Right renal pelvis (tissue), 4 donors: ENCODE measurements at places on chromosomes 1 and 21.

- no peak for DNase-seq
Measured at GRCh38 chr21:45472445-45473365, 67.7 kb downstream of the COL18A1 start.

DNA sequence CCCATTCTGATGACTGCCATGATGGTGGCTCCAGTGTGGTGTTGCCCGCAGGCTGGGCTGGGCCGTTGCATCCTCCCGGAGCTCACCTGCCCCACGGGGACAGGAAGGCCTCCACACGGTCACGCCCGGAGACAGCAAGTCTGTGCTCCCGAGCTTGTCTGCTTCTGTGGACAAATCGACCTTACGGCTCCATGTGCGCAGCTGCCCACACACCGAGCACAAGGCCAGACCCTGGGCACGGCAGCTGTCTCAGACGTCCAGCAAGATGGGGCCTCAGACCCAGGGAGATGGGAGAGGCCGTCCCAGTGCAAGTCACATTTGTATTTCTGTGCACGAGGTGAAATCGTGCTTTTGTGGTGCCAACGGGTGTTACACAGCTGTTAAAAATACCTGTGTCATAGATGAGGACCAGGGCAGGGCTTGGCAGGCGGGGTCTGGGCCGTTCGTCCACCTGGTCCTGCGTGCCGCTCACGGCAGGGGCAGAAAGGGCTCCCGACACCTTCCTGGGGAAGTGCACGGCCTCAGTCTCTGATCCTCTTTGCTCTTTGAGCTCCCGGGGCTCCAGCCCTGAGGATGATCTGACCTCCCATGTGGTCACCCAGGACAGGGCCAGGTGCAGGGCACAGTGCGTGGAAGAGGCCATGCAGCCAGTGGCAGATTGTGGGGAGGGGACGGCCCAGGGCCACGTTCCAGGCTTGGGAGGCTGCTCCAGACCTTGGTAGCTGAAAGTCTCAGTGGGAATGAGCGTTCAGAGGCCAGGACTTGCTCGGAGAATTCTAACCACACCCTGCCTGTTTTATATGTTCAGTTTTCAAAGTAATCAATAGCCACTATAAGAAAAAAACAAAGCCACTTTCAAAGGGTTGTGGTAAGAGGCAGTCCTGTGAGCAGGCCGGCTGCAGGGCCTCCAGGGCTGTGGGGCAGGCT lies 13.5 kb downstream of the COL6A1 start:
- DNase-seq: no peak

GRCh38 chr1:174797398-174797797 lies 202.3 kb upstream of the CACYBP start:
- no peak for DNase-seq

DNA sequence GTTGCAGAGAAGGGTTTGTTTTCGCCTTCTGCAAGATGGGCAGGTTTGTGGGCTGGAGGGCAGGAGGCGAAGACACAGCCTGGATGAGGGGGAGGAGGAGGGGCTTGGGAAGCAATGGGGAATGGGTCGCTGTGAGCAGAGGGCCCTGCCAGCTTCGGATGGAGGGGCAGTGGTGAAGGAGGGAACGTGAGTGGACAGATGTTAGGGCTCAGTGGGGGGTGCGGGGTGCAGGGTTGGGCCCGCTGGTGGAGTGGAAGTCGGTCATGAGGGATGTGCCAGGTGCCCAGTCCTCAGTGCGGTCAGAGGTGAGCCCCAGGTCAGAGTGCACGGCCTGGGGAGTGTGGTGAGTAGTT lies 55.5 kb upstream of the ABCG1 start:
- DNase-seq: no peak

DNA sequence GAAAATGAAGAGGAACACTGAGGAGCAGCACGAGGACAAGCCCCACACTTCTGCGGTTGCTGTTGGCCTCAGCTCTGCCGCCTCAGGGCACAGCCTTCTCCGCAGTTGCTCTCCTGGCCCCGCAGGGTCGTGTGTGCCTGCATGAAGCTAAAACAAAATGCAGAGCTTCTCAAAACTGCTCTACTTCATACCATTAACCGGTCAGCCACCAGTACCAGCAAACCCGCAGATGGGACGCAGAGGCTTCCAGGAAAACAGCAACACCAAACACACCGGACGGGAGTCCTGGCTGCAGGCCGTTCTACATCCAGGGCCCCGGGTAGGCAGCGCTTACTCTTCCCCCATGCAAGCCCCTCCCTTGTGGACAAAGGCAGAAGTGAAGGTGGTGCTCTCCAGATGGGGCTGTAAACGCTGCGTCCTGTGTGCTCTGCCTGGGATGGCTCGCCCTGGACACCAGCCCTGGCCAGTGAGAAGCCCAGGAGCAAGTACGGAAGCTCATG lies 7.1 kb upstream of the C1orf159 start:
- no peak for DNase-seq

- DNase-seq: no peak
Measured at GRCh38 chr1:45730075-45730779, 20.2 kb downstream of the IPP start.

DNA sequence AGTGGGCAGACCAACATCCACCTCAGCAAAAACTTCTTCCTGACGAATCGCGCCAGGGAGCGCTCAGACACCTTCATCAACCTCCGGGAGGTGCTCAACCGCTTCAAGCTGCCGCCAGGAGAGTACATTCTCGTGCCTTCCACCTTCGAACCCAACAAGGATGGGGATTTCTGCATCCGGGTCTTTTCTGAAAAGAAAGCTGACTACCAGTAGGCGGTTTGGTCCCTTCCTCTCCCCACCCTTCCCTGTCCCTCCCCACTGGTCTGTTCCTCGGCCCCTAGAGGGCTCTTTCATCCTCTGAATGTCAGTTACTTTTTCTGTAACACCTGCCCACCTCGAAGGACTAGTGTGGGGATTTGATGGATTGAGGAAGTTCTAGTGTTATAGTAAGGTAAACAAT lies 46.9 kb downstream of the CAPN2 start:
- no peak for DNase-seq

- no peak for DNase-seq
Measured at GRCh38 chr1:201731142-201731541, 97.8 kb upstream of the IPO9 start.

DNA sequence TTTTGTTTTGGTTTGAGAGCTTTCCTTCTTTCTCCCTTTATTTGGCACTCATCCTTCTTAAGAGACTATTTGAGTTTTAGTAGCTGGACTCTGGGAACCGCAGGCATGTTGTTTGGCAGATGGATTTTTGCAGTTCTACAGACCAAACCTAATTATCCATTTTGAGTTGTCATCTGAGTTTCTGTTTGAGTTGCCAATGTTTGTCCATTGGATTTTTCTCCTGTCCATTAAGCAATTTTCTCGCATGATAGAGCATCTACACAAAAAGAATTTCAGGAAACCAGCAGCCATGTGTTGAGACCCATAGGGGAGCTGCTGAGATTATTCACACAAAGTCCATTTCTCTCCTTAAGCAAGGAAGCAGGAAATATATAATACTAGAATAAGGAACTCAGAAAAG lies 17.2 kb upstream of the CXADR start:
- no peak for DNase-seq

DNA sequence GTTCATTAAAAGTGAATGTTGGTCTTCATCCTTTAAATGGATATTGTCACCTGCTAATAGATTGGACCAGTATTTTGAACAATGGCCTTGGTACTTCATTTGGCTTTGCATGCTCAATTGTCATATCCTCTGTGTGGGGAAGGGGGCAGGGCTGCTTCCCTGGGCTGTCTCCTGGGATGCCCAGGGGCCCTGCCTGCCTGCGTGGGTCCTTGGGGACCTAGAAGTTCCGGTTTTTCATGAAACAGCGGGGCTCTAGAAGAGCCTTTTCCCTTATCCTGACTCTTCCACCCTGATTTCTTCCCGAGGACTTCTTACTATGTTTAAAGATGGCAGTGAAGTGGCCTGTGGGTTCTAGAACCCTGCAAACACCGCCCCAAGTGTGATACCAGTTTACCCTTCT lies 97.5 kb downstream of the DISC1 start:
- no peak for DNase-seq

- DNase-seq: no peak
Measured at GRCh38 chr1:13487143-13487868, 26.5 kb downstream of the LRRC38 start.

DNA sequence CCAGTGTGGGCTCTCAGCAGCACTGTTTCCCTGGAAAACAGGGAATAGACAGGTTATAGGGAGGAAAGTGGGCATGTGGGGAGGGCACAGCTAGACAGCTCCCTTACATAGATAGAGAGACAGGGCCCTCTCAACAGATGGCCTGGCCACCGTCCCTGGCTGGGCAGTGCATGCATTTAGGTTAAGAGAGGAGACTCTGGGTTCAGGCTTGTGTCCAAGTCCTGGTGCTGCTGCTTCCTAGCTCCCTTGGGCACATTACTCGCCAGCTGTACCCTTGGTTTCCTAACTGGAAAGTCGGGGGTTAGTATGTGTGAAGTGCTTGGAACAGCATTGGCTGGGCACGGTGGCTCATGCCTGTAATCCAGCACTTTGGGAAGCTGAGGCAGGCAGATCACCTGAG lies 9.1 kb downstream of the PLOD1 start:
- no peak for DNase-seq

DNA sequence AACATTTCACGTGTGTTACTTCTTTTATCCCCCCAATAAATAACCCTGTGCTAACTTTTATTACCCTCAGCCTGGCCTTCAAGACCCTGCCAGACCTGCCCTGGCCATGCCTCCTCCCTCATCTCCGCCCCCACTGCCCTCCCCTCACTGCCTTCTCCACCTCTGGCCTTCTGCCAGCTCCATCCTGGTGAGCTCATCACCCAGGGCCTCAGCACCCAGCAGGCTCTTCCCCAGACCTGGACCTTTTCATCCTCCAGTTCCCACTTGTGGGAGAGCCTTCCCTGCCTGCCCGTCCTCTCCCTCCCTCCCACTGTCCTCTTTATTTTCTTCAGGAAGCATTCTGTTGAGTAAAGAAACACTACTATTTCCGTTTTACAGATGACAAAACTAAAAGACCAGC lies 72.0 kb downstream of the SLC66A1 start:
- no peak for DNase-seq

DNA sequence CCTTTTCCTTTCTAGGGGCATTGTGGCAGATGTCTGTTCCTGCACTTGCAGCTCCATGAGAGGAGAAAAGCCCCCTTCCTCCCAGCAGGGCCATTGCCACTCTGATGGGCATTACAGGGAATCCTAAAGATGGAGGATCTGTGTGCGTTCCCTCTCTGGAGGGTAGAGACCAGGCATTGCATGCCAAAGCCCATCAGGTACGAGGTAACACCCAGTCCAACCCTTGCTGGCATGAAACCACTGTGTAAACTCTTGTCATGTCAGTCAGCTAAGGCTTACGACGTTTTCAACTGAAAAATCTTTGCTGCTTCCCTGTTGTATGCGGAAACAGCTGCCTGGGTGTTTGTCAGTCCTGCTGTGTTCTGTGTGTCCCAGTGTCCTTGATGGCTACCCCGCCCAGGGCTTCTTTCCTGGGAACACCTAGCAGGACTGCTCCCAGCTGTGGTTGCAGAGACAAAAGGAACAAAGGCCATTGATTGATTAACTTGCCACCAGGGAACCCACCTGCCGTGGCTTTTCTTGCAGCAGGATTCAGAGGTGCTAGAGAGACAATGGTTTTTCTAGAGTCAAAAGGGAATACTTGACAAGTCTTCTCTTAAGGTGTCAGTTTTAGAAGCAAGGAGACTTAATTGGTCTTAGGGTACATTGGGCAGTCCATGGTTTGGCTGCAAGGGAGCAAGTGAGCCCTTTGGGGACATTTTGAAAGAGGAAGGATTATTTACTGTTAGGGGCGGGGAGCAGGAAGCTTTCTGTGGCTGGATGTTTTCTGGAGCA lies 24.6 kb downstream of the B3GALT5 start:
- no peak for DNase-seq
